ENCODE measurements at places on chromosomes 3 and 15.
A peak's percentile ranks its signal among the peaks of the same experiment; 100 is the strongest.

DNA sequence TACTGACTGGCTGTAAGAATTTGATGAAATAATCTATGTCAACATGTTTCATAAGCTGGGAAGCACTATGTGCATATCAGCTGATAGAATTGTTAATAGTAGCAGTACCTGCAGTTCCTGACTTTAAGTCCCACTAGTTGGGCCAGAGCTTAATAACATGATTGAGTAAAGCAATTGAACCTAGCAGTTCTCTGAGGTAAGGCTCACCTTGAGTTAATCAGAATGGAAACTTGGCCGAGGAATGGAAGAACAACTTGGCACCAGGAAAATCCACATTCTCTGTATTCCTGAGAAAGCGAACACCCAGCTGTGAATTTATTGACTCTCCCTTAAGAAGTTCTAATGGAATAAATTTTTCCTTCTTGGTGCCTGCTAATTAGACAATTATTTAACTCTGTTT, 262.6 kb downstream of the IGSF11 start:
- no peak for DNase-seq

GRCh38 chr3:99248130-99248529, 346.6 kb upstream of the DCBLD2 start:
- DNase-seq, result no peak

GRCh38 chr15:98647774-98648653, at the start of gene IGF1R:
Gene IGF1R (plus strand): TSS chr15:98648539. CDS start chr15:98649582, 1,043 bp downstream.
- DNase-seq, result peak; percentile 70

- DNase-seq, result no peak
These were observed 230.7 kb downstream of the SATB1 start for GRCh38 chr3:18194431-18194830.

DNA sequence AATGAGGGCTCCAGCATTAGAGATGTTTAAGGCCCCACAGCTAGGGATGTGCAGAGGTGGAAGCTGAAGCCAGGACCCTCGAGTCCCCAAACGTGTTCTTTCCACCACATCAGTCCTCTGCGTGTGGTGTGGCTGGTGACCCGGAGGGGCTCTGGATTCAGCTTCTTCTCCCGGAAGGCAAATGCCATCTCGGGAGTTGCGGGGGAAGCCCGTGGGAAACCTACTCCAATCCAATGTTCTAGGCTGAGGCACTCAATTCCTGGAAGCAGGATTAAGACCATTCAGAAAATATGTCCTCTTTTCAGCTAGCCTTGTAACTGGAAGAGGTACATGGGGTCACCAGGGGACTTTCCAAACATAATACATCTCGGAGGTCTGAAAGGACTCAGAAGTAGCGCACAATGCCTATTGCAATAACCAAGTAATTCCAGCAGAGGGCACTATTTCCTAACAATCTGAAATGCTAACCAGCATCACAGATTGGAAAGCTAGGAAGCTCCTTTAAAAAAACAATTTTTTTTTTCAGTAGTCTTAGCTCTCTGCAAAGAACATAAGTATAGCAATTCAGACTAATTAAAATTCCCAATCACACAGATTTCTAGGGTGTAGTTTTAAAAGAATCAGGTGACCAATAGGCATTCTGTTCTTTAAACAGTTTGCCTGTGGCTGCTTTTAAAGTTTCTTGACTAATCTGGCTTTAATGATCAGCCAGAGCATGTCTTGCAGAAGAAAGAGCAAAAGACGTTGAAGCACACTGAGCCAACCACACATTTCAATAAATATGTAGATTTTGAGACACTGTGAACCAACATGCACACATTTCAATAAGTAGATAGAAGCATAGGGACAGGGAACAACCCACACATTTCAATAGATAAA, 36.1 kb downstream of the BNC1 start:
- DNase-seq, result no peak

GRCh38 chr15:40439461-40439959, 1.2 kb upstream of the BAHD1 start:
- DNase-seq, result no peak

GRCh38 chr3:155736381-155736780, 8.5 kb downstream of the PLCH1 start:
- DNase-seq, result no peak

GRCh38 chr3:188446014-188446413, 292.1 kb downstream of the LPP start:
- DNase-seq, result no peak

Data from activated CD4-positive, CD25-positive, alpha-beta regulatory T cell (primary cell).